Activated CD4-positive, alpha-beta T cell treated with anti-CD3 and anti-CD28 coated beads for 48 hours (primary cell): ENCODE measurements at places on chromosomes 7 and 10.

- peak; percentile 80 for DNase-seq
Observed at GRCh38 chr7:37352974-37353948, 95.4 kb downstream of the ELMO1 start.

GRCh38 chr10:106857213-106857612 lies 307.3 kb downstream of the SORCS1 start:
- DNase-seq: no peak

GRCh38 chr10:87804939-87805569 lies 13.0 kb downstream of the ATAD1 start:
- DNase-seq: no peak

- no peak for DNase-seq
Observed at GRCh38 chr10:68489919-68490318, 18.1 kb upstream of the DNA2 start.

GRCh38 chr10:31004611-31005193 lies 27.0 kb downstream of the ZNF438 start:
- no peak for DNase-seq

GRCh38 chr7:130273933-130274255 lies 7.2 kb downstream of the CPA2 start:
- DNase-seq: no peak

- DNase-seq: no peak
Observed at GRCh38 chr7:135789956-135790355, 41.3 kb upstream of the FAM180A start.

DNA sequence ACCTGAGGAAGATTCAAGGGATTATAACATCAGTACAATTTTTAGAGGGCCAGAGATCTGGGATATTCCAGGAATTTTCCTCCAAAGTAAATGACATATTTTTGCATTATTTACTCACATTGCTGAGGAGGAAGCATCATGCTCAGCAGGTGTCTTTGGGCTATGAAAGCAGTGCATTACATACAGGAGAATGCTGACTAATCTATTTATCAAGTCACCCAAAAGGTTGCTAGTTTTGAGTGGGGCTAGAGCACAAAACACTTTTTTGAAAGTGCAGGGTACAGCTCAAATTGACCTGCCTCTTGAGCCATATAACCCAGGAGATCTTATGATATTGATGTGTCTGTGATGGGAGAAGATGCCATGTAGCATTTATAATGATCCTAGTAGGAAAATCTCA lies 603.1 kb downstream of the POM121L12 start:
- no peak for DNase-seq

DNA sequence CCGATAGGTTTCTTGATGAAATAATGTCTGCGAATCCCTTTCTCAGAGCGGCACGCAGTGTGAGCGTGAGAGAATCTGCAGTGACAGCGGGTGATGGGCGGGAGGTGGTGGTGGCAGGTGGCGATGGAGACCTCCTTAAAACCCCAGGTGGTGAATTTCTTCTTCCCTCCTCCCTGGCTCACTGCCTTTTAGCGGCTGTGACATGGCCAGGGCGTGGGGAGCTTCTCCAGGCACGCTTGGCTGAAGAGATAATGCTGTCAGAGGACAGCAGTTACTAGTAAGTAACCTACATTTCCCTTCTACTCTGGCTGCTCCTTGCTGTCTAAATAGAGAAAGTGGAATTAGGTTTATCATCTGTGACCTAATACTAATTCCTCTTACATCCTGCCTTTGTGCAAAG lies 141.4 kb upstream of the INSYN2A start:
- no peak for DNase-seq

GRCh38 chr7:74028321-74028838 lies 407 bp downstream of the ELN start:
- DNase-seq: no peak

DNA sequence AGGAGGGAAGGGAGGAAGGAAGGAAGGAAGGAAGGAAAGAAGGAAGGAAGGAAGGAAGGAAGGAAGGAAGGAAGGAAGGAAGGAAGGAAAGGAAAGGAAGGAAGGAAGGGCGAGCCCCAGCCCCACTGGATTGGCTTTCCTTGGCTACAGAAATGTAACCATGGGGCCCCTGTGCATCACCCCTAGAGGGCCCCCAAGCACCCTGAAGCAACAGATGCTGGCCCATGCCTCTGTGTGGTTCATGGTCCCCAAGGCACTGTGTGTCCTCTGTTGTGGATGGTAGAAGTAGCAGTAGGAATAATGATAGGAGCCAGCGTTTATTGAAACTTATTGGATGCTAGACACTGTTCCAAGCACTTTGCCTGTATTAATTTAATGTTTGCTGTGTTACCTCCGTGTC lies 116.6 kb upstream of the MACROH2A2 start:
- DNase-seq: peak; percentile 13

- no peak for DNase-seq
Observed at GRCh38 chr7:69187824-69188333, 410.4 kb upstream of the AUTS2 start.

DNA sequence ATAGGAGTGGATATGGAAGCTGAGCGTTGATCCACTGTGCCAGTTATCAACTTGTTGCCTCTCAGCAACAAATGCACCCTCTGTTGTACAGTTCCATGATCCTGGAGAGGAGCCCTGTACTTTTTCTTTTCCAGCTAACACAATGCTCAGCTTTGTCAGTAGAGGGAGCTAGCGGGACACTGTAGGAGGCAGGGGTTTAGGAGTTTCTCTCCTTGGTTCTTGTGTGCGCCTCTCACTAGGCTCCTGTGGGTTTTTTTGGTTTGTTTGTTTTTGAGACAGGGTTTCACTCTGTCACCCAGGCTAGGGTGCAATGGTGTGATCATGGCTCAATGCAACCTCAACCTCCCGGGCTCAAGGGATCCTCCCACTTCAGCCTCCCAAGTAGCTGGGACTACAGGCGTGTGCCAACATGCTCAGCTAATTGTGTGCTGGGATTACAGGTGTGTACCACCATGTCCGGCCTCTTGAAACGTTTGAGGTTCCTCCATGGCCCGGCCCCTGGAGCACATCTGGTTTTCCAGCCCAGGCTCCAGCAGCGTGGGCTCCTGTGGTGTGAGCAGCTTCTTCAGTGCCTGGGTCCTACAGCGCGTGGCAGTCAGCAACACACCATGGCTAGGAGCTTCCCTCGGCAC lies 12.0 kb upstream of the MARVELD1 start:
- DNase-seq: peak; percentile 59

- no peak for DNase-seq
Observed at GRCh38 chr10:77889277-77889903, 37.2 kb downstream of the DLG5 start.

- DNase-seq: no peak
Observed at GRCh38 chr10:37478381-37478780, 353.0 kb downstream of the ANKRD30A start.

GRCh38 chr7:103113164-103113563 lies 35.7 kb downstream of the NAPEPLD start:
- no peak for DNase-seq

DNA sequence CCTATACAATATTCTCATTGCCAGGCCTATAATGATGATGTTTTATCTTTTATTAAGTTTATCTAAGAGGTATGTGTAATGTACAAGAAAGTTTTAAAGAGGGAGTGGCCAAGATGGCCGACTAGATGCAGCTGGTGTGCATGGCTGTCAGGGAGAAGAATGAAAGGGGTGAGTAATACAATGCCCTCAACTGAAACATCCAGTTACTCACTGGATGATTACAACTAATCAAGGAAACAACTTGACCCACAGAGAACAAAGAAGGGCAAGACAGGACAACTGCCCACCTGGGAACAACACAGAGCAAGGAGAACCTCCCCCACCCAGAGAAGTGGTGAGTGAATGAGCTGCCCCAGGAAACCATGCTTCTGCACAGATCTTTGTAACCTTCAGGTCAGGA lies 880.0 kb upstream of the LRRTM3 start:
- no peak for DNase-seq
